Sigmoid colon (tissue), 7 donors: ENCODE measurements at places on chromosomes 7 and 10. TPM values are rescaled to one million over a fixed set of nuclear protein-coding genes. Genes with fewer than 3 reads are reported as not detected.
A peak's percentile ranks its signal among the peaks of the same experiment; 100 is the strongest.

DNA sequence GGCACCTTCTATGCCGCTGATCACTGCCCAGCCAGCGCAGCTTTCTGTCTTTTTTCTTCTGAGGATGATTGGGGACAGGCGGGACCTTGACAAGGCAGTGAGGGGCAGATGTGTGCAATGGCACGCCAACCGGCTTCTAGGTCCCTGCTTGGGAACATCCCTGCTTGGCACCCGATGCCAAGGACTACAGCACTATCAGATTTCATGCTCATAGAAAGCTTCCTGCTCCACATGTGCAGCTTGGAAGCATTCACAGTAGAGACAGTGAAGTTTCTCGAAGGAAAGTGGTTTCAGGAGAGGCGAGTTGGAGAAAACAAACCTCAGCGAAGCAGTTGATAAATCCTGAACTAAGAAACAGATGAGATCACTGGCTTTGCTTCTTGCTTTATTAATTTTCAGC lies 267.5 kb upstream of the HABP2 start:
- no peak for DNase-seq
- H3K4me1 ChIP-seq = no peaks in the 10 kb centered on the region
- H3K36me3 ChIP-seq = no peaks in the 10 kb centered on the region
- H3K27me3 ChIP-seq = no peaks in the 10 kb centered on the region
- H3K27ac ChIP-seq = no peak overlapping the region

DNA sequence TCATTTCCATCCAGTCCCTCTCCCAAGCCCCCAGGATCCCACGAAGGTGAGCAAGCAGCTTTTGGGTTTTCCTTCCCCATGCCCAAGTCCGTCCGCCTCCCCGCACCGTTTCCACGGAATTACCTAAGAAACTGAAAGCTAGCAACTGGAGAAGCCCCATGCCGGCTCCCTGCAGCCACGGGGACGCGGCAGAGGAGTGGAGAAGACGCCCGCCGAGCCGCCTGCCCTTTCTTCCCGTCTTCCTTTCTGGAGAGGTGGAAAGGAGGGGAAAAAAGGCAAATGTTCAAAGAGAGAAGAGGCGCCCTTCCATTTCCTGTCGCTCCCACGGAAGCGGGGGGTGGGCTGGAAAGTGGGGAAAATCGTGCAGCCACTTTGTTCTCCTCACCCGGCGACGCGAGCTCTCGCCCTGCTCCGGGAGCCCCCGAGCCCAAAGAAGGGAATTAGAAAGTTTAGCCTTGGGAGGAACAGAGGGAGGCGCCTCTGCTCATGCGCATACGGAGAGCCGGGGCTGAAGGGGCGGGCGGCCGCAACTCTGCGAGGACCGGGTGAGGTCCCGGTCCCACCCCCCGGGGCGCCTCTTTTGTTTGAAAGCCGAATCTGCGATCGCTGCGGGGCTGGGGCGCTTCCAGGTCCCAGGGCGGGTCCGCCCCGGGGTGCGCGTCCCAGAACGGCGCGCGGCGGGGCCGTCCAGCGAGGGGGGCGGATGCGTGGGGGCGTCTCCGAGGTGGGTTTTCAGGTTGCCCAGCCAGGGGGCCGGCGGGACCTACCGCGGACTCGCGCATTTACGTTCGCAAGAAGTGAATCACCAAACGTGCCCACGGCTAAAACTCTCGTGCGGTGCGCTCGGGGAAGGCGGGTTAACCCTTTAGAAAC lies at the start of gene LAMB1:
Gene LAMB1, minus strand, starts transcription at position 436 of the 873 bp plus-strand sequence. Its CDS starts 276 bp downstream, at position 160.
- peak within 1 kb of the TSS; percentile 64 for H3K4me3 ChIP-seq
- no peaks in the 10 kb centered on the region for H3K27me3 ChIP-seq
- H3K36me3 ChIP-seq = peaks cover 3% of the 10 kb centered on the region
- H3K4me1 ChIP-seq = peaks cover 36% of the 10 kb centered on the region

DNA sequence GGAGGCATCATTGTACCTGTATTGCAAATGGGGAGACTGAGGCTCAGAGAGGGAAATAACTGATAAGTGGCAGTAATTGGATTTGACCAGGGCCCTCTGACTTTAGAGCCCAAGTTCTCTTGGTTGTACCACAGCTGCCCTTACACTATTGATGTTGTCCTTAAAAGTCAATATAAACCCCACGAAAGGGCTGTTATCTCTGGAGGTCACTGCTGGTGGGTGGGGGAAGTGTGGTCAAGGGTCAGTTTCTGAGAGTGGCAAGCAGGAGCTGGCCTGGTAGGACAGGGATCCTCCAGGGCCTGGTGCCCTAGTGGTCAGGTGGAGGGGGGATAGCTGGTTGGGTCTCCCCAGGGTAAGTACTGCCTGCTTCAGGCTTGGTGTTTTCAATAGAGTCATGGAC lies 44.2 kb upstream of the AQP1 start:
- H3K4me1 ChIP-seq = no peaks in the 10 kb centered on the region
- no peaks in the 10 kb centered on the region for H3K27me3 ChIP-seq
- no peak overlapping the region for H3K27ac ChIP-seq
- H3K36me3 ChIP-seq = peaks cover 7% of the 10 kb centered on the region
- H3K4me3 ChIP-seq = no peak overlapping the region
- DNase-seq = no peak

UCN3 gene
- 3.9 TPM for polyA plus RNA-seq

GNAT3 gene
- polyA plus RNA-seq = not detected

CTAGE4 gene
- 3.0 TPM for polyA plus RNA-seq

TMEM225B gene
- polyA plus RNA-seq = 0.38 TPM

- no peaks in the 10 kb centered on the region for H3K4me1 ChIP-seq
- H3K27ac ChIP-seq = no peak overlapping the region
- no peak overlapping the region for H3K4me3 ChIP-seq
- DNase-seq = no peak
These were observed 225.2 kb upstream of the TAC1 start for GRCh38 chr7:97506728-97507127.

ACTL6B gene
- 0.58 TPM for polyA plus RNA-seq

FEZF1 gene
- not detected for polyA plus RNA-seq

DNA sequence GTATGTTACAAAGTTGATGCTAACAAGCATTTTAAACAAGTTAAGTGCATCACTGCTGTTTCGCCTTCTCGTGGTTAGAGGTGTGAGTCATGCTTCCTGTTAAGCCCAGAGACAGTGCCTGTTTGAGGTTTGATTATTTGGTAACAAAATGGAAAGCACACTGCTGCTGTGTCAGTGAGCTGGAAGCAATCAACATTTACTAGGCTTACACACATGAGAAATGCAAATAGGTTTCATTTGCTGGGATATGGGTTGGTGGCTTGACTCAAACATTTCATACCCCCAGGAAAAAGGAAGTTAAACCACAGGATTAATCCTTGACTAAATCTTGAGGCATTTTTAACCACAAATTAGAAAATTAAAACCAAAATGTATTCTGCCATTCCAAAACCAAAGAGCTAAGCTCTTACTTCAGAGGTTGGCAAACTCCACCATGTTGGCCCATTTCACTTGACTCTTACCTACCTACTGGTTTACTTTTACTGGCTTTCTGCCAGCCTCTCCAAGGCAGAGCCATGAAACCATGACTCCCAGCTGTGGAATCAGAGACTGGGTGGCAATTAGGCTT lies 139.2 kb downstream of the ETV1 start:
- peaks cover 15% of the 10 kb centered on the region for H3K4me1 ChIP-seq
- no peaks in the 10 kb centered on the region for H3K27me3 ChIP-seq
- no peaks in the 10 kb centered on the region for H3K36me3 ChIP-seq
- H3K27ac ChIP-seq = peak overlapping the region; percentile 37
- no peak for DNase-seq

- H3K27me3 ChIP-seq = no peaks in the 10 kb centered on the region
- no peak overlapping the region for H3K4me3 ChIP-seq
- no peaks in the 10 kb centered on the region for H3K36me3 ChIP-seq
- H3K27ac ChIP-seq = peak overlapping the region; percentile 60
- H3K4me1 ChIP-seq = peaks cover 23% of the 10 kb centered on the region
These were observed 359.7 kb downstream of the CRPPA start for GRCh38 chr7:16061630-16062029.

DNA sequence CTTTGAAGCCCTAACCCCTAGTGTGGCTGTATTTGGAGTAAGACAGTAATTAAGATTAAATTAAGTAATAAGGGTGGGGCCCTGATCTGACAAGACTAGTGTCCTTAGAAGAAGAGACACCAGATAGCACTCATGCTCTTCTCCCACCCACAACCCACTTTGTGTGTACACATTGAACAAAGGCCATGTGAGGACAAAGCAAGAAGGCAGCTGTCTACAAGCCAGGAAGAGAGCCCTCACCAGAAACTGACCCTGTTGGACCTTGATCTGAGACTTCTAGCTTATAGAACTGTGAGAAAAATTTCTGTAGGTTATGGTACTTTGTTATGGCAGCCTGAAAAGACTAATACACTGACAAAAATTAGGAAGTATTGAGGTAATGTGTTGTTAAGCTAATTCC lies 59.8 kb downstream of the ZFAND4 start:
- no peak overlapping the region for H3K4me3 ChIP-seq
- H3K27me3 ChIP-seq = no peaks in the 10 kb centered on the region
- peaks cover 9% of the 10 kb centered on the region for H3K36me3 ChIP-seq
- no peak for DNase-seq
- no peak overlapping the region for H3K27ac ChIP-seq

SLC18A2 gene
- polyA plus RNA-seq = 0.25 TPM

DNA sequence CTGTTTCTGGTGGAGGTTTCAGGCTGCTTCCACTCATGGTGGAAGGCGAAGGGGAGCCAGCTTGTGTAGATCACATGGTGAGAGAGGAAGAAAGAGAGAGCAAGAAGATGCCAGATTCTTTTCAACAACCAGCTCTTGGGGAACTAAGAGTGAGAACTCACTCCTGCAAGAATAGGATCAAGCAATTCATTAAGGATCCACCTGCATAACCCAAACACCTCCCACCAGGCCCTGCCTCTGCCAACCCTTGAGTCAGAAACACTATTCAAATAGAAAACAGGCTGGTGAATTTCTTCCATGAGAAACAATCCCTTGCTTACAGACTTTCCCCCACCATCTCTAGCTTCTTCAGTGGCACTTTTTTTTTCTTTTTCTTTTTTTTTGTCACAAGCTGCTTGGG lies 317.2 kb downstream of the GPR158 start:
- no peaks in the 10 kb centered on the region for H3K27me3 ChIP-seq
- H3K36me3 ChIP-seq = no peaks in the 10 kb centered on the region
- no peaks in the 10 kb centered on the region for H3K4me1 ChIP-seq
- no peak for DNase-seq
- no peak overlapping the region for H3K4me3 ChIP-seq

DNA sequence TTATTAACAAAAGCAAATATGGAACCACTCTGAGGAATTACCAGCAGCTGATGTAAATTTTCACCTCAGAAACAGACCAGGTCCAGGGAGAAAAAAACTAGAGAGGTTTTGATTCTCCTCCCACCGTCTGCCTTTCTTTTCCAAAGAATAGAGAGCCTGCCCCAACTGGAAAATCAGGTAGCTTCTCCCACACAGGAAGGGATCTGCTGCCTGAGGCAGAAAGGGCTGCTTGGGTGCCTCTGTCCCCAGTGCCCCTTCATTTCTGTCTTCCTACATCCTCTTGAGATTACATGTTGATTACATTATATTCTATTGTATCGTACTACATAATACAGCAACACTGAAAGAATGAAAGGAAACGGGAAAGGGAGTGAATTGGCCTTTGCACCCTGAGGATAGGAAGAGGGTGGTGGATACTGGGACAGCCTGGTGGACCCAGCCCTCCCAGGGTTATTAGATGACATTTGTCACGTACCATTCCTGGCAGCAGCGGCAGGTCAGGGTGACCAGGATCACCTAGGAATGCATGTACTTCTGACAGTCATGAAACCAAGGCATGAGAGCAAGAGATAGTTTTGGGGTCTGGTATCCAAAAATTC lies 8.9 kb downstream of the ST8SIA6 start:
- no peak overlapping the region for H3K4me3 ChIP-seq
- no peaks in the 10 kb centered on the region for H3K36me3 ChIP-seq
- no peak for DNase-seq
- no peaks in the 10 kb centered on the region for H3K27me3 ChIP-seq
- no peaks in the 10 kb centered on the region for H3K4me1 ChIP-seq

DNA sequence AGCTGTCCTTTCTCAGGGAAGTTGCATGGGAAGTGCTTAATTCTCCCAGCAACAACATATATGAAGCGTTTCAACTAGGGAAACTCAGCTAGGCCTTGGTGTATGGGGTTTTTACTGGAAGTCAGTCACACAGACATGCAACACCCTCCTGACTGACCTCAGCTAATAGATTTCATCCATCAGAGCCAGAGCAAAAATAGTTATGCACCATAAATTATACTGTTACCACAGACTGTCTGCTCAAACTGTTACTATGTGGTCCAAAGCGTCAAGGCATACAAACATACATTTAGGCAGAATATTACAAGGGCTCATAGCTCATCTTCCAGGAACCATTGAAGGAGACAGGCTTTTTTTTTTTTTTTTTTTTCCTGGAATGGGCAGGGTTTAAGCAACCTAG lies 417.9 kb downstream of the ANKRD7 start:
- H3K4me1 ChIP-seq = no peaks in the 10 kb centered on the region
- DNase-seq = no peak
- H3K27me3 ChIP-seq = no peaks in the 10 kb centered on the region
- no peaks in the 10 kb centered on the region for H3K36me3 ChIP-seq

GRCh38 chr7:80869106-80869784 lies 49.6 kb downstream of the SEMA3C start:
- no peak for DNase-seq
- peak overlapping the region; percentile 44 for H3K27ac ChIP-seq
- no peaks in the 10 kb centered on the region for H3K4me1 ChIP-seq
- H3K4me3 ChIP-seq = no peak overlapping the region

DNA sequence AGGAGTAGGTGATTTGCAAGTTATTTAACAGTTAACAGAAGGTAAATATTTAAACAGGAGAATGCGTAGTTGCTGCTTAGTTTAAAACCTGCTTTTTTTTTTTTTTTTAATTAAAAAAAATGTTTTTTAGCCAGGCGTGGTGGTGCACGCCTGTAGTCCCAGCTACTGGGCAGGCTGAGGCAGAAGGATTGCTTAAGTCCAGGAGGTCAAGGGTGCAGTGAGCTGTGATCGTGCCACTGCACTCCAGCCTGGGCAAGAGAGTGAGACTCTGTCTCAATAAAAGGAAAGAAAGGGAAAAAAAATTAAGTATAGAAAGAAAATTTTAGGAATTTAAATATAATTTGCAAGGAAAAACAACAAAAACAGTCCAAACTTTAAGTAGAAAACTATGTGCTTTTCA lies 71.6 kb downstream of the BTRC start:
- no peak for DNase-seq
- no peaks in the 10 kb centered on the region for H3K27me3 ChIP-seq
- no peak overlapping the region for H3K27ac ChIP-seq
- no peak overlapping the region for H3K4me3 ChIP-seq

DNA sequence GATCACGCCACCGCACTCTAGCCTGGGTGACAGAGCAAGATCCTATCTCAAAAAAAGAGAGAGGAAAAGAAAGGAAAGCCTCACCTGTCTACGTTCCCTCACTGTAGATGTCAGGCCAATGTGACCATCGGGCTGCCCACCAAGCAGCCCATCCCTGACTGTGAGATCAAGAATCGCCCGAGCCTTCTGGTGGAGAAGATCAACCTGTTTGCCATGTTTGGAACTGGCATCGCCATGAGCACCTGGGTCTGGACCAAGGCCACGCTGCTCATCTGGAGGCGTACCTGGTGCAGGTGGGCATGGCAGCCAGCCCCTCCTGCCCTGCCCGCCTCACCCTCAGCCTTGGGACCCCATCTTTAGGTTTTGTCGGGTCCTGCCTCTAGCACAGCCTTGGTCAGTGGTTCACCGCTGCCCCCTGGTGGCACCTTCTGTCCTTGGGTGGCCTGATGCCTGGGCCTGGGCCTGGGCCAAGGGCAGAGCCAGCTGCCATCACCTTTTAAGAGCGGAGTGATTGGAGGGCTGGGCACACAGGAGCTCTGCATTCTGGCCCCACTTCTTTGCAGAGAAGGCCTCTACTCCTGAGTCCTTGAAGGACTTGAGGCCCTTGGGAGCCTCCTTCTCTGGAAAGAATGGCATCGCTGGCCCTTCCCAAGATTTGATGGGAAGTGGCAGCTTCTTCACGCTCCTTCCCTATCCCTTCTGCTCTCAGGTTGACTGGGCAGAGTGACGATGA lies 14.4 kb upstream of the AHCYL2 start:
- peak; percentile 88 for DNase-seq
- no peaks in the 10 kb centered on the region for H3K4me1 ChIP-seq
- H3K36me3 ChIP-seq = peaks cover 5% of the 10 kb centered on the region
- no peak overlapping the region for H3K27ac ChIP-seq
- H3K27me3 ChIP-seq = no peaks in the 10 kb centered on the region
